ENCODE measurements at places on chromosomes 2 and 18.

- no peak for DNase-seq
Observed at GRCh38 chr2:239139566-239139965, 261.3 kb downstream of the HDAC4 start.

- DNase-seq: no peak
Observed at GRCh38 chr18:31267823-31268481, 50.0 kb upstream of the DSG1 start.

GRCh38 chr2:151803811-151804210 is 24.4 kb downstream of the ARL5A start:
- DNase-seq: no peak

- no peak for DNase-seq
Observed at GRCh38 chr2:202165945-202166344, 72.5 kb downstream of the SUMO1 start.

- DNase-seq: no peak
Observed at GRCh38 chr2:31013301-31013700, 124.9 kb downstream of the GALNT14 start.

DNA sequence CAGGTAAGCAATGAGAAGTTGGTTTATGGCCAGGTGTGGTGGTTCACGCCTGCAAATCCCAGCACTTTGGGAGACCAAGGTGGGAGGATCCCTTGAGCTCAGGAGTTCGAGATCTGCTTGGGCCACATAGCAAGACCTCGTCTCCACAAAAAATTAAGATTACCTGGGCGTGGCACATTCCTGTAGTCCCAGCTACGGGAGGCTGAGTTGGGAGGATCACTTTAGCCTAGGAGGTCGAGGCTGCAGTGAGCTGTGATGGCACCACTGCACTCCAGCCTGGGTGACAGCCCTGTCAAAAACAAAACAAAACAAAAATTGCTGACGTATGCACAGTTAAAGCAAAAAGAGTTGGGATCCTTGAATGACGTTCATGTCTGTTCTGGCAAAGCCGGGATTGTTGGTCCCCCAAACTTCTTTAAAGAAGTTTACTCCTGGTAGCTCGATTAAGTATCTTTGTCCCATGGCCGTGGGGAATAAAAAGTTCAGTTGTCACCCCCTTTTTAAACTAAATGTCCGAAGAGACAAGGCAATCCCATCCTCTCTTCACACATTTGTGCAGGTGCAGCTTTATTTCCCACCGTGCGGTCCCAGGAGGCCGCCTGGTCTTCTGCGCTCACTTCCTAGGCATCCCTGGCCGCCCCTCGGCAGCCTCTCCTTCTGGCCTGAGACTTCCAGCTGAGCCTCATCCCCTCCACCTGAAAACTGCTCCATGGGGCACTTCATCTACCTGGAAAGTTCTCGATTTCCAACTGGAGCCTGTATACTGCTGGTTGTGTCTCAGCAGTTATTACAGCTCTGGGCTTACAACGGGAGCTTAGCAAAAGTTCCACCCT is 762 bp upstream of the SPOPL start:
- DNase-seq: peak; percentile 3

- DNase-seq: no peak
Observed at GRCh38 chr18:74625157-74625556, 27.5 kb downstream of the ZNF407 start.

- DNase-seq: no peak
Observed at GRCh38 chr2:223877721-223878410, 40.5 kb upstream of the AP1S3 start.

- no peak for DNase-seq
Observed at GRCh38 chr2:201220102-201220570, 37.2 kb downstream of the CASP10 start.

DNA sequence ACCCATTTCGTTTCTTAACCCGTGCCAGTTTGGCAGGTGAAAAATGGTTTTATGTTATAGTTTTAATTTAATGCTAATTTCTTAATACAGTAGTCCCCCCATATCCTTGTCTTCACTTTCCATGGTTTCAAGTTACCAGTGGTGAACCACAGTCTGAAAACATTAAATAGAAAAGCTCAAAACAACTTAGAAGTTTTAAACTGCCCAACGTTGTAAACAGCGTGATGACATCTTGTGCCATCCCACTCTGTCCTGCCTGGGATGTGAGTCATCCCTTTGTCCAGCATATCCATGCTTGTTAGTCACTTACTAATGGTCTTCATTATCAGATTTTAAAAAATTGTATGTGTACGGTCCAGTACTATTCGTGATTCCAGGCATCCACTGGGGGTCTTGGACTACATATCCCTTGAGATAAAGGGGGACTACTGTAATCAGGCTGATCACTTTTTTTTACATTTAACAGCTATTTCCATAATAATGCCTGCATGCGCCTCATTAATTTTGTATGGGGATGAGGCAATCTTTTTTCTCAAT is 31.9 kb downstream of the SLC66A3 start:
- no peak for DNase-seq

DNA sequence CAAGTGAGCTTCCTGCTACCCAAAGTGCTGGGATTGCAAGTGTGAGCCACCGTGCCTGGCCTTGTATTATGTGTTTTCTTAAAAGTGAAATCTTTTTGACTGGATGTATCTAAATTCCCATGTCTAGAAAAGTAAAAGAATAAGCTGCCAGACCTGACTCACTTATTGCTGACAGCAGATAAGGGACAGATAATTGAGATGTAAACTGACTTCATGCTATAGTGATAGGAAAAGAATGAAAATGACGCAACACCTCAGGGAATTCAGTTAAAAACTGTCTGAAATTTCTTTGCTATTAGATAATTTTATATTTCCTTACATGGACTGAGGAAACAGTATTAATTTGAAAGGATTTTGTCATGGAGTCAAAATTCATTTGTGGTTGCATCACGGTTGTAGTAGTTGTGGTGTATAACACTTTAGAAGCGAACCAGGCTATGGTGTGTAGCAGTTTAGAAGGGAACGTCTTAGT is 19.4 kb downstream of the TTC27 start:
- DNase-seq: no peak

- no peak for DNase-seq
Observed at GRCh38 chr2:6941299-6942046, 24.3 kb downstream of the RNF144A start.

GRCh38 chr18:5627776-5628511 is 84.1 kb upstream of the EPB41L3 start:
- no peak for DNase-seq

- DNase-seq: no peak
Observed at GRCh38 chr2:170206805-170207407, 29.0 kb downstream of the MYO3B start.

GRCh38 chr2:4930704-4931103 is 761.5 kb upstream of the SOX11 start:
- DNase-seq: no peak

GRCh38 chr18:12659904-12660605 is 2.1 kb upstream of the SPIRE1 start:
- DNase-seq: no peak

GRCh38 chr18:26181343-26181826 is 44.9 kb upstream of the TAF4B start:
- no peak for DNase-seq

DNA sequence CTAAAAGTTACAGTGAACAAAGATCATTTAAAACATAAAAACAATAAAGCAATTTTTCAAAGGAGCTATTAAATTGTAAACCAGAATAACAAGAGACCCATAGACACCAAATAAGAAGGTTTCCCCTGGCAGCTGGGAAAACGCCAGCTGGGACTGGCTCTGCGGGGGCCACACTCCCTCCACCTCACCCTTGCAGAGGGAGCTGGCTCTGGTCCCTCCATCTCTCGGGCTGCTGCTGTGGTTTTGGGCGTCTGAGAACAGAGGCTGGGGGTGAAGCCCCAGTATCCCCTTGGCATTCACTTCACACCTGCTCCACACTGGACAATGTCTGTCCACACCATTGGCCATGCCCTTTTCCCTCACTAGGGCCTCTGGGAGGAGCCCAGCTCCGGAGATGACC is 62.1 kb upstream of the OTOS start:
- DNase-seq: no peak

GRCh38 chr18:48600456-48601090 is 61.7 kb downstream of the CTIF start:
- peak; percentile 50 for DNase-seq

DNA sequence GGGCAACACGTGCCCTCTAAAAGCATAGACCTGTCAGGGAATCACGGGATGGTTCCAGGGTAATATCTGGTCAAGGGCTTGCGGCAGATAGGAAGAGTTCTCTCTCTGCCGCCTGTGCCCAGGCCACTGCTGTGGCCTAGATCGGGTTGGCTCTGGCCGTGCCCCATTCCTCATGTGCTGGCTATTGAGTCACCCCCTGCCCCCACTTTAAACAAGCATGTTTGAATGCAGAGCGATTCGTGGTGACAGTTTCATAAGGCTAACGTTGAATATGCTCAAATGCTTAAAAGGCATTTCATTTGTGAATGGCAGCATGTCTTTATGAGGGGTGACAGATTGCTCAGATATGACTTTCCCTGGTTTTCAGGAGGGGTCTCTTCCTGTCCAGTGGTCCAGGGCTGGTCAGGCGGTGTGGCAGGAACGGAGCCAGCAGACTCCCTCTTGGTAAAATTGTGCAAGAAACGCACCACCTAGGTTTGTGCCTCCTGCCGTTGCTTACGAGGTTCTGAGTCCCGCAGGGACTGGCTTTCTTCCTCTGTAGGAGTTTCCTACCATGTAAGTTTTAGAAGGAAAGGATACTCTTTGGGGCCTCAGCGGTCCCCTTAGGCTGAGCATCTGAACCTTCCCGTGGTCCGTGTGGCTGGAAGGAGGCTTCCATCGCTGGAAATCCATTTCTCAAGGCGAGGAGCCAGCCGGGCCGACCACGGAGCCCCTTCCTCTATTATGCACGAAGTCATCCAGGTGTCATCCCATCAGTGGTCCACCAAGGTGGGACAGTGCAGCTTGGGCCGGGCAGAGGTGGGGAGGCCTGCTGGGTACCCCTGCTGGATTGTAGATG is 50.2 kb downstream of the AGAP1 start:
- DNase-seq: no peak

GRCh38 chr2:19365126-19365525 is 6.7 kb upstream of the OSR1 start:
- DNase-seq: no peak

DNA sequence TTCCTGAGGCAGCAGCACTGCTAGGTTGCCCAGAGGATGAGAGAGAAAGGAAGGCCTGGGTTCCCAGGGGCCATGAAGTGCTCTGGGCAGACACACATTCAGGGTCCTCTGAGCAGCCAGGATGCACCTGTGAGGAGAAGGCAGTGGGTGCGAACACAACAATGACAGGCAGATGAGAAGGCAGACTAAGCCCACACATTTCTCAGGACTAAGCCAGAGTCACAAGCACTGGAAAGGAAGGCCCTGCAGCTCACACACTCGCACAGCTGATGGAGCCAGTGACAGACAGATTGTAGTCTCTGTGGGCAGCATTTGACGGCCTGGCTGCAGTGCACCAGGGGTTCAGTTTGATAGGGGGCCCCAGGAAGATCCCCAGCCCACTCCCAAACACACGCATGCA is 61.8 kb downstream of the ARHGEF4 start:
- DNase-seq: no peak

DNA sequence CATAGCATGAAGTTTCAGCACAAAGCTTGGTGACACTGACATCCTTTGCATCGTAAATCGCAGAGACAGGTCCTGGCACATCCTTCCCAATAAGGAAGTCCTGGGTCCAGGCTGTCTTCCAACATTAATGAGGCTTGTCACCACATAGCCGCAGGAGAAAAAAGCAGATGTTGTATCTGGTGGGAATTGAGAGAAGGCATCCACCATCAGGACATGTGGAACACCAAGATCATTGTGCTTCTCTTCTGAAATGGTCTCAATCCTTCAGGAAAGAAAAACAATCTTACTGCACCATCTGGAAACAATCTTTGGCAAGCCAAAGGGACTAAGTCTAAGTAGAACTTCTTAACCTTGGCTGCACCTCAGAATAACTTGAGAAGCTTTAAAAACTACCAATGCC is 119.0 kb upstream of the ARHGAP28 start:
- no peak for DNase-seq

- DNase-seq: peak; percentile 5
Observed at GRCh38 chr2:151363709-151364108, 6.3 kb downstream of the TNFAIP6 start.

DNA sequence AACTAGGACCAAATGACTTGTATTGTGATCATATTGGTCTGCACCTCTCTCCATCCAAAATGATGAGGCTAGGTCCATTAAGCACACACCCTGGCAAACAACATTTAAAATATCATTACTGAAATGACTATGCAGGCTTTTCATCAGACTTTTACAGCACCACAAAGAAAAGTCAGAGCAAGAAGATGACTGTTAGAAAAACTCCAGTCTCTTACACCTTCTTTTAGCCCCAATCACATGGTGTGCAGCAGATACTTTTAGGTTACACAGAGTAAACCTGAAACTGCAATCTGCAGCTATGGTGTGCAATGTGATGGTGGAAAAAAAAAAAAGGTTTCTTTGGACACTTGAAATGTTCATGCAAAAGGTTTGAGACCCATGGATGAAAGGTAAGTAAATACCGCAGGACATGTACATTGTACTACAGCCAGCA is 5.4 kb upstream of the POLI start:
- DNase-seq: no peak

DNA sequence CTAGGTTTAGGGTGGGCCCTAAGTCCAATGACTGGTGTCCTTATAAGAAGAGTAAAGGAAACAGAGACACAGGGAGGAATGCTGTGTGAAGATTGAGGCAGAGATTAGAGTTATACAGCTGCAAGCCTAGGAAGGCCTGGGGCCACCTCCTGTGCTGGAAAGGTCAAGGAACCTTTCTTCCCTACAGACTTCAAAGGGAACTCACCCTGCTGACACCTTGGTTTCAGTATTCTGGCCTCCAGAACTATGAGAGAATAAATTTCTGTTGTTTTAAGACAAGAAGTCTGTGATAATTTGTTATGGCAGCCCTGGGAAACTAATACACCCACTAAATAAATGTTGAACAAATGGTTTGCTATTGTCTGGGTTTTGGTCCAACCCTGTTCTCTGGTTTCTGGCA is 102.3 kb upstream of the NEUROD1 start:
- no peak for DNase-seq

GRCh38 chr2:20095469-20095868 is 44.0 kb upstream of the LAPTM4A start:
- DNase-seq: no peak

GRCh38 chr18:50232419-50232818 is 33.9 kb downstream of the CFAP53 start:
- DNase-seq: no peak

- DNase-seq: no peak
Observed at GRCh38 chr18:9861157-9861556, 24.6 kb upstream of the TXNDC2 start.
